ENCODE measurements at places on chromosomes 1 and 21.
A peak's percentile ranks its signal among the peaks of the same experiment; 100 is the strongest.

- no peak for DNase-seq
Observed at GRCh38 chr1:229693129-229693900, 67.3 kb downstream of the URB2 start.

DNA sequence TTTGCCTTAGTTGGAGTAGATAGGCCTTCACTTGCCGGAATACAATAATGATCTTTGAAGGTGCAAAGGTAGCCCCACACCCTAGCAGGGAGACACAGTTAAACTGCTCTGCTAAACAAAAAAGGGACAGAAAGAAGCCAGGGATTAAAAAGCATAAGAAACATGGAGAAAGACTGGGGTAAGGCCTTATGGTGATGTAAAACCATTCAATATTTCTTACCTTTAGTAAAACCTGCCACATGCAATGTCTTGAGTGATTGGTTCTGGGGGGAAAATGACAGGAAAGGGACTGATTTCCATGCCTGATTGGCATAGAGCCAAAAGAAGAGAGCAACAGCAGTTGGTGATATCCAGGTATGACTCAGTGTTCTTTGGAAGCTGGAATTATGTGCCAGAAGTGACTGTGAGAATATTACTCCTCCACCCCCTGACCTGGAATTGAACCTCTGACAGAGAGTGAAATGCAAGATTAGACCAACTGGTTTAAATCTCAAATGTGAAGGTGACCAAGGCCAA lies 8.1 kb downstream of the DNASE2B start:
- peak; percentile 26 for DNase-seq

DNA sequence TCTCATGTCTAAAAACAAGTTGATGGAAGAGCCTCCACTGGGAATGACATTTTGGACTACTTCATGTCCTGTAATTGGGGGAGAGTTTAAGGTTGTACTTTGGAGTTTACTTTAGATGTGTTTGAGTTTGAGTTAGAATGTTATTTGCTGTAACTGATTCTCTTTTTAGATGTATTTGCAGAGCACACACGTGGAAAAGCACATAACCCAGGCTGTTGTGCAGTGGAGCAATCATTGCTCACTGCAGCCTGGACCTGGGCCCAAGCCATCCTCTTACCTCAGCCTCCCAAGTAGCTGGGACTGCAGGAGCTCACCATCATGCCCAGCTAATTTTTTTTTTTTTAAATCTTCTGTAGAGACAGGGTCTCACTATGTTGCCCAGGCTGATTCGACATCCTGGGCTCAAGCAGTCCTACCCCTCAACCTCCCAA lies 36.7 kb upstream of the SH3D21 start:
- no peak for DNase-seq

- DNase-seq, result no peak
Observed at GRCh38 chr1:11741919-11742558, 6.1 kb downstream of the AGTRAP start.

DNA sequence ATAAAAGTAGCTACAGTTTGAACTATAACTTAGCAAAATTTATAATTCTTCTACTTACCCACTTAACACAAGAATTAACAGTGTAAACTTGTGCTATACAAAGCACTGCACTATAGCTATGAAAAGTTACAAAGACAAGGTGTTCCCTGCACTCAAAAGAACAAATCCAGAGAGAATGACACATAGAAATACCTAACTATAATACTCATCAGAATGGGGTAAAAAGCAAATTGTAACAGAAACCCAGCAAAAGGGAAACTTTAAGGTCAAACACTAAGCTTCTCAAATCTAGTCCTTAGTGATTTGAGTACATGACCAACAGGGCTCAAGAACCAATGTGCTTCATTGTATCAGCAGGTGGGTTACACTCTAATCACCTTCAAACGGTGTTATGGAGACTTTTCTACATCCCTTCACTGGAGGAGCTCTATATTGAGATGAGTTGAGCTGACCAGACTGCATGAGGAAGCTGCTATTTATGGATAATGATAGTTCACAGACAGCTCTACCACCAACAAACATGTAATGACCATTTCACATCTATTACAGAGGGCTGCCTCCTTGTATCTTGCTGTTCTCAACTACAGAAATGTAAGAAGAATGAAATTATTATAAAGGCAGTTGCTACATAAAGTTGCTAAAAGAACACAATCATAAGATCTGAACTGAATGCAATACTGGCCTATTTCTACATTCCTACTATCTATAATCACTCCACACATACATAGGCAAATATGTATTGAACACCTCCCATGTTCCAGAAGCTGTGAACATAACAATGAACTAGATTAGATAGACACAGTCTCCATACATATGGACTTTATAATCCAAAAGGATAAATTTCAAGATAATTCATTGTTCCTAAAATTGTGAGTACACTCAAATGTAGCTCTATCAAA lies 47.6 kb downstream of the PIK3R3 start:
- DNase-seq, result no peak
